ENCODE measurements at places on chromosomes 13 and 19.

- DNase-seq, result no peak
Observed at GRCh38 chr13:97758317-97758716, 195.2 kb upstream of the IPO5 start.

DNA sequence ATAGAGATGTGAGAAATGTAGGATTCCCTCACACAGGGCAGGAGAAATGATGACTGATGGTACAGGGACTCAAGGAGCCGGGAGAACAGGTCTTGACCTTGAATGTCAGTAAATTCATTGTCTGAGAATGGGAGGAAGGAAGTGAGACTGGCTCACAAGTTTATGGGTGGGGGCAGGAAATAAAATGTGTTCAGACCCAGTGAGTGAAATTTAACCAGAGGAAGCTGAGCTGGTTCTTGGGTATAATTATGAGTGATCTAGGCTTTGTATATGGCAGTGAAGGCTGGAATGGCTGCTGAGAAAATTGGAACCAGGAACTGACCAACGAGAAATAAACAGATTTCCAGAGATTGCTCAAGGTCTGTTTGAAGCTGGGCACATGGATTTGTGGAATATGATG lies 6.3 kb upstream of the IGSF23 start:
- DNase-seq, result no peak

- no peak for DNase-seq
Observed at GRCh38 chr19:35509018-35509652, 4.3 kb downstream of the DMKN start.

- peak; percentile 13 for DNase-seq
Observed at GRCh38 chr19:34148658-34149185, 23.6 kb upstream of the LSM14A start.

DNA sequence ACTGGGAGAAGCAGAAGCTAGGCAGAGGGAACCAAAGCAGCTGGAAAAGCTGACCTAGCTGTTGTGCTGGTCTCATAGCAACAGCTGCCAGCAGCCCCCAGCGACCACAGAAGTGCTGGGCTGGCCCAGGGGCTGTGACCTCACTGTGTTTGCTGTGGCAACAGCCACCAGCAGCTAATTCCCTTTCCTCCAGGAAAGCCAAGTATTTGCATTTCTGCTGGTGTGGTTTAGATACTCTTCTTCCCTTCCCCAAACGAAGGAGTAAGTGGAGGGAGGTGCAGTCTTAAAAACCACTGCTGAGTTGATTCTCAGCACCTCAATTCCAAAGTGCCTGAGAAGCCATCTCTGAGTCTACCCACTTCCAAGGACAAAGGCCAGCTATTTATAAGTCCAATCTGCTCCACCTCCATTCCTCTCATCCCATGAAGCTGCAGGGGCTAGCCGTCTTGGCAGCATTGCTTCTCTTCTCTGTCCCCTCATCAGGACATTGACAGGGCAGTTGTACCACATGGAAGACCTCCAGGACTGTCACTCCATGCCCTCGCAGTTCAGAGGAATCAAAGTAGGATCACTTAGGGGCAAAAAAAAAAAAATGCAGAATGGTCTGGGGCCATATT lies 11.5 kb upstream of the CCDC97 start:
- DNase-seq, result peak; percentile 93

DNA sequence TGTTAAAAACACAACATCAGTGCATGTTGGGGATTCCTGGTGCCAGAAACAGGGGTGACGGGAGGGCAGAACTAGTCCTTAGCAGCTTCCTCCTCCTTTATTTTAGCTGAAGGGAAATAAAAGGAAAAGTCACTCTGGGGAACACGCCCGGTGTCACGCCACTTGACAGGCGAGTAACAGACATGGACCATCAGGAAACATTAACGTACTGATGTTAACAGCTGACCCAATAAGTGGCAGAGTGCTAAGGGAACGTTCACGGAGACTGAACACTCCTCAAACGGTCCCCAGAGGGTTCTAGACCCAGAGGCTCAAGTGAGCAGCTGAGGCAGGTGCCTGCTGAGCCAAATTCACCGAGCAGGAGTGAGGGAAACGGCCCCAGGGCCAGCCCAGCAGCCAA lies 13.9 kb upstream of the EIF3G start:
- DNase-seq, result no peak

- DNase-seq, result no peak
Observed at GRCh38 chr13:75365724-75366173, 116.2 kb downstream of the TBC1D4 start.

Data from NCI-H2029 (cell line).